ENCODE measurements at places on chromosomes 1 and 21.

DNA sequence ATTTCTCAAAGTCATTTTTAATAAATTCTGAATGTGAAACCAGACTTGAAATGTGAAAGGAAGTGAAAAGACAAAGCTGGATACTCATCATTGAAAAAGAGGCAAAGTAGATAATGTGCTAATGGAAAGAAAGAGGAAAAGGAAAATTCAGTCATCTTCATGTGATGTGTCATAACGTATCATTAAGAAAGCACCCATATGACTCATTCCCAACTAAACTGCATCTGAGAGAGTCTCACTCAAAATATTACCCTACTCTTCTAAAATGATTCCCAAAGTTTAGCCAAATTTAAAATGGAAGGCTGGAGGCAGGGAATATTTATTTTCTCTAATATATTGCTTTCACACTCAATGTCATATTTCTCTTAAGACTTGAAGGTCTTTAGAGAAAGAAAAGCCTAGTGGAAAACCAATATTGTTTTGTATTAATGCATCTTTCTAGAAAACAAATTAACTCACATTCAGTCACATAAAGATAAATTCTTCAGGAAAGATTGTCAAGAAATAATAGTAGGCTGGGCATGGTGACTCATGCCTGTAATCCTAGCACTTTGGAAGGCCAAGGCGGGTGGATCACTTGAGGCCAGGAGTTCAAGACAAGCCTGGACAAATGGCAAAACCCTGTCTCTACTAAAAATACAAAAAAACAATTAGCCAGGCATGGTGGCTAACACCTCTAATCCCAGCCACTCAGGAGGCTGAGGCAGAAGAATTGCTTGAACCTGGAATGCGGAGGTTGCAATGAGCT lies 129.9 kb downstream of the SLC30A10 start:
- no peak for DNase-seq

DNA sequence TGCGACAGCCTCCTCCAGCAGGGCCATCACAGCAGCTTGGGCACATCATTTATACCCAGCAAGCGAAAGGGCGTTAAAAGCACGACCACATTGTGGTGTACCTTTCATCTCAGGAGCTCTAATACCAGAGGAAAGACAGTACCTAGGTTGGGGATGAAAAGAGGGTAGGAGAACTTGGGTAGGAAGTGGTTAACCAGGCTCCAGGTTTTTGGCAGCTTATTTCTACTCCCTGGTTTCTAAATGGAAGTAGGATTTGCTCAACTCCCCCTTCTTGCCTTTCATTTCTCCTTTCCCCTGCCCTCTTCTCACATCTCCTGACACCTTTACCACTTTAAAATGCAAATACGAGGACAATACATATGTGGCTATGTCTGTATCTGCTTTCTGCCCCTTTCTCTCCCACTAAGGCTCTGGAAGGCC lies 30.2 kb downstream of the FAM177B start:
- no peak for DNase-seq

- no peak for DNase-seq
These were observed 52.3 kb upstream of the MRPS6 start for GRCh38 chr21:34020983-34021553.

DNA sequence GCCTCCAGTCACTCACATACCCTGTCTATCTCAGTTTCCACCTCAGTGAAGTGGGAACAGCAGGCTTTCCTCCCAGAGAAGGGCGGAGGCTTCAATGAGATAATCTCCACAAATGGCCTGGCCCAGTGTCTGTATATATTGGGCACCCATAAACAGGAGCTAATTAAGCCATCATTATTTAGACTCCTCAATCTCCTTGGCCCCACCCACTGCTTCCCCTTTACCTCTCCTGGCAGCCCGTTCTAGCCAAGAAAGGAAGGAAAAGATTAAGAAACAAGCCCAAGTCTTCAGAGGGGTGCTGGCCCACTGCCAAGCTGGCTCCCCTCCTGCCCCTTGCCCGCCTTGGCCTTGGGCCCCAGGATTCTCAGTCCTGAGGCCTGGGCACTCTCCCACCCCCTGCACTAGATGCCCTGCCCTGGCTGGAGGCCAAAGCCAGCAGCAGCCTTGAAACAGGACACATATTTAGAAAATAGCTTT lies 15.9 kb upstream of the EPB41 start:
- DNase-seq = no peak

GRCh38 chr1:223378754-223379153 lies 14.5 kb upstream of the CCDC185 start:
- no peak for DNase-seq

DNA sequence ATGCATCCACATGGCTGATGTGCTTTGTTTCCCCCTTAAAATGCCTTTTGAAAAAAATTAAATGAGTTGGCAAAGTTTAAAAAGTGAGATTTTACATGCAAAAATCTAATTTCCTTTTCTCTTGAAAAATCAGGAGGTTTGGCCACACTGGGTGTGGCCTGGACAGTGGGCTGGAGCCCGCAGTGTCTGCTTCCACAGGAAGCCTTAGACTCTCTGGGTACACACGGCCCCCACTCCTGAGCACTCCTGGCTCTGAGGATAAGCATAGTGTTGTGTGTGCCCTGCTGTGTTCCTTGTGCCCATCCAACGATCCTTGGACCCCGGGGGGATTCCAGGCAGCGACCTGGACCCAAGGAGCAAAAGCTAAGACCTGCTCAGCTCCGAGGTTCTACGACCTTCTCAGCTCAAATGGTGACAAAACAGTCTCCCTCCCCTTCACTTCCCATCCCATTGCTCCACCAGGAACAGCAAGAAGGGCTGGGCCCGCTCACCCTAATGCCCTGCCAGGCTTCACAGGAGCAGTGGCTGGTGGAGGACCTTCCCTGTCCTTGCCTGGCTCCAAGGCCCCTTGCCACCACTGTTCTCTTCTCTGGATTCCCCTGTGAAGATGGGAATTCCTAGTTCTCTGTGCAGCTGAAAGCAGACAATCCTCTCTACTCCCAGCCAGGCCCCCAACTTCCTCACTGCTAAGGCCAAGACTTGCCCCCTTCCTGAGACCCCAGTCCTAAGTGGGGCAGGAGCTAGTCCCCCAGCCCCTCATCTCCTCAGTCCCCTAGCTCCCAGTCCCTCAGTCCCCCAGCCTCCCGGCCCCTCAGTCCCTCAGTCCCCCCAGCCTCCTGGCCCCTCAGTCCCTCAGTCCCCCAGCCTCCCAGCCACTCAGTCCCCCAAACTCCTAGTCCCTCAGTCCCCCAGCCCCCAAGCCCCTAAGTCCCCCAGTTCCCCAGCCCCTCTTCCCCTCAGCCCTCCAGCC lies 395.8 kb downstream of the PTPRU start:
- no peak for DNase-seq

DNA sequence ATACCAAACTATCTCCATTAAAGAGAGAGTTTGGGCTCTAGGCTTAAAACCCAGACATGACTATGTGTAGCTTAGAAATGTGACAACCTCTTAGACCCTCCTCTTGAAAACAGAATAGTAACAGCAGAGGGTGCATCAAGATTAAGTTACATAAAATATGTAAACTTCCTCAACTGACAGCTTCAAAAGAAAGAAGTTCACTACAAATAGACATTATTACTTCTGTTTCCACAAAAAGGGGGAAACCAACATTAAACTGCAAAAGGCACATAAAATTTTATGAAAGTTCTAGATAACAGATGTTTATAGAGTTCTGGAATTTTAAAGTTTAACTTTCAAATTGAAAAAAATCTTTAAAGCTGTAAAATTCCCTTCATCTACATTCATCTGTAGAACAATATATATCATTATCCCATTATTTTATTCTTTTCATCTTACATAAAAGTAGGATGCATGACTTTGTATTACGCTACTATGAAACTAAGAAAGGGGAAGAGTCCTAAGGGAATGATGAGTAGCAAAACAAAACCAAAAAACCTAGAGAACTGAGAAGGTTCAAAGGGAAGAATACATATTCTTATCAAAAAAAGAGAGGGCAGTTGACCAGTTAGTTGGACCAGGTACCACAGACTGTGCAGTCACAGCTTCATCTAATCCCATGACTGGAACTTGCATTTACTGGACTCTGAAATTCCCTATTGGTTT lies 177.0 kb downstream of the SIPA1L2 start:
- DNase-seq = no peak

GRCh38 chr1:38625939-38626338 lies 233.6 kb downstream of the RRAGC start:
- DNase-seq = no peak

DNA sequence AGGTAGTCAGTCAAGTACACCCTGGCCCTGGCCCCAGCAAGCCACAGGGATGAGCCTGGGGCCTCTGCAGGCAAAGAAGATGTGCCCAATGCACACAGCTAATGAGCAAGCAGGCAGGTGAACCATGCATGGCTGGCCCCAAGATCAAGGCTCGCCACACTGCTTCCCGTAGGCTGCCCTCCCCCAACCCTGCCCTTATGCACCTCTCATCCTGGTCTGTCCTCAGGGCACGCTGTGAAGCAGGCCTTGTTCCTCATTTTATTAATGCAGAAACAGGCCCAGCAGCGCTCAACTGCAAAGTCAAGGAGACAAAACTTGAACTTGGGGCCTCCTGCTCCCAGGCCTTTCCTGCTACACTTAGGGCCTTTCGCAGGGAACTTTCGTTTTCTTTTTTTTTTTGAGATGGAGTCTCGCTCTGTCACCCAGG lies 35.6 kb upstream of the ID3 start:
- no peak for DNase-seq

DNA sequence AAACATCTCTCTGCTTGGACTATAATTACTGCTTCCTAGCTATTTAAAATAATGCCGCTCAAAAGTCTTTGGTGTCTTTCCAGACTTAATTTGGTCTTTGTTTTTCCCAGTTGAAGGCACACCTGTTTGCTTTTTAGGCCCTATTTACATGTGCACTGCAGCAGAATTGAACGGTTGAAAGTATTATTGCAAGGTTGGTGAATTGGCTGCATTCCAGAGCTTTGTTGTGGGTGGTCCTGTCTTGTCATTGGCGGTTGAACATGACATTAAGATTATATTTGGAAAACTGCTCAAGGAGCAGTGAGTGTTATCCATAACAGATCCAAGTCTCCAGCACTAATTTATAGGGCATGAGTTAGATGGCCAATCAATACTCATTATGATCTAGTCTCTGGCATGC lies 656.3 kb downstream of the PTPRC start:
- DNase-seq = no peak

DNA sequence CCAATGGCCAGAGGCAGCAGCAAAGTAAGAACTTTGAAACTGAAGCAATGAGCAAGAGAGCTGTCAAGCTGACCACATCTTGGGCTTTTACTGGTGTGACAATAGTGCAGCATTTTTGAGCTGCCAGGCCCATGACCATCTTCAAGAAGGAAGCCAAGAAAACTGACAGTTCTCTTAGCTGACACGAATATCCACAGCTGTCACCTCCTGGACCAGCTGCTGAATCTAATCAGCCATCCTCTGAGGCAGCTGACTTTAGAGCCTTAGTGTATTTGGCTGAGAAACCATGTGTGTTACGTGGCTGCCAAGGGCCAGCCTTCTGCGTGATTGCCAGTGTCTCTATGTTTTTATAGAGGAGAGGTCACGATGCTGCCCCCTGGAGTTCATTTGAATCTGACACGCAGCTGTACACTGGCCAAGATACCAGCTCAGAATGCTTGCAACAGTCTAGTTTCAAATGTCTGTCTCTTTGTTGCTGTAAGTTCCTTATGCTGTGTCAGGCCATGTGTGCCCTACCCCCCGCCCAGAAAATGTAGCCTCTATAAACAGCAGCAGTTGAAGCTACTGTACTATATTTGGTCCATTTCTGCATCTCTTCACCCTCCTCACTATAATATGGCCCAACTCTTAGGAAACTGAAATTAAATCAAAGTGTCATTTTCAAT lies 39.7 kb downstream of the PALMD start:
- peak; percentile 79 for DNase-seq

- no peak for DNase-seq
These were observed 50.9 kb upstream of the NR5A2 start for GRCh38 chr1:199976496-199977144.

DNA sequence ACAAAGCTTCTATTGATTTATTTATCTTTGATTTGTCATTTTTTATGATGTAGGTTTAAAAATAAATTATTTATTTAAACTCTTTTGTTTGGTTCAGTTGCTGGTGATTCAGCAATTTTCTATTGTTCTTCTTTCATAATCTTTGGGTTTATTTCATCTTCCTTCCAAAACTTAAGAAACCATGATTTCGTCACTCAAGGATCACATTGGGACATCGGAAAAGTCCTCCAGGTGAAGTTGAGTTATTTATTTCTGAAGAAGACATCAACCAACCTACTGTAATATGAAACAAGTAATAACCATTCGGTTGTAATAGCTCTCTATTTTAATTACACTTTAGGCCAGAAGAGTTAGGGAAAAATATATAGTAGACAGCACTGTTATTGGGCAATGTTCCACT lies 23.0 kb upstream of the WLS start:
- no peak for DNase-seq

GRCh38 chr1:48644905-48645605 lies 131.6 kb downstream of the BEND5 start:
- no peak for DNase-seq

GRCh38 chr1:184039126-184039525 lies 1.6 kb upstream of the COLGALT2 start:
- DNase-seq = no peak

DNA sequence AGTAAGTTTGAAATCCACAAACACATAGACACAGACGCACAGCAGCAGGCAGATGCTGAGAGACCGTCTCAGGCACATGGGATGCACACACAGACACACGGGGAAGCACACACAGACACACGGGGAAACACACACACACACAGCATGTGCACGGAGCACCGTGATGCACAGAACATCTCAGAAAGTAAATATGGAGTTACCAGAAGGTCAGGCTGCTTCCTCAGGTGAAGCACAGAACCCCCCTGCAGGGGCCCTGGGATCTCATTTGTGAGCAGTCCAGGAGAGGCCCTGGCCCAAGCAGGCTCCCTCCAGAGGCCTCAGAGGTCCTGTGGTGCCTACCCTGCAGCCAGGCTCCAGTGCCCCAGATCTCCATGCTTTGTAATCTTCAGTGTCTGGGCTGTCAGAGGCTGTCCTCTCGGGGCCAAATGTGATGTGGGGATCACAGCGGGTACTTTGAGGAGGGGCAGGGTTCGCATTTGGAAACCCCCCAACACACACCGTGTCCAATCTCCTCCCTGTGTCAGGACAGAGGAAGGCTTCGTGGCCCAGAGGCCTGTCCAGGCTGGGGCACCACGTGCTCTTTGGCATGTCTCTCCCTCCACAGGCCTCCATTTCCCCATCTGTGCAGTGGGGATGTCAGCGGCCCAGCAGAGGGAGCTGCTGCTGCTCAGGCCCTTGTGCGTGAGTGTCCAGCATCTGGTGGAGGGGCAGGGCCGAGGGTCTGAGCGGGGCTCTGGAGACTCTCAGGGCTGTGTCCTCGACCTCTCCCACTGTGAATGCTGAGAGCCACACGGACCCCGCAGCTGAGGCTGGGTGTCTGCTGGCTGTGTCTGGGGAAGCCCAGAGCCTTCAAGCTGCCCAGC lies 23.0 kb upstream of the PRSS38 start:
- no peak for DNase-seq

DNA sequence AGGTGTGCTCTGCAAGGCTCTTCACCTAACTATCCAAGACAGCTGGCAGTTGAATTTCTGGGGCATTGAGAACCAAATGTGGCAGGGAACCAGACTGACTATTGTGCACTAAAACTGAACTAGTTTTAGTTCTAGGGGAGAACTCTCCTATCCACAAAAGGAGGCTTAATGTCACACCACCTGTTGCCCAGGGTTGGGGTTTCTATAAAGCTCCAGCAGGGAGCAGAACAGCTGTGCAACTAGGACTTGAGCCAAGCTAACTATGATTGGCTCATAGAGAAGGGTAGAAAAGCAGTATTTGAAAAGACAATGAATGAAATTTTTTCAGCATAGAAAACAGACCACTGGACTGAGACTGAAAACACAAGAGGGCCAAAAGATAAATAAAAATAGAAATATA lies 53.3 kb upstream of the FGGY start:
- peak; percentile 23 for DNase-seq
